Daoy (cell line): ENCODE measurements at places on chromosomes 1 and 21. TPM values are rescaled to one million over a fixed set of nuclear protein-coding genes. Genes with fewer than 3 reads are reported as not detected.
A peak's percentile ranks its signal among the peaks of the same experiment; 100 is the strongest.

The NBPF4 gene
- 0.46 TPM in 1 of 2 replicates, not detected in the other for total RNA-seq

The MSH4 gene
- total RNA-seq = 0.06 and 0.34 TPM in 2 replicates

The KIF26B gene
- 0.39 and 1.1 TPM in 2 replicates for total RNA-seq

The ADAMTS5 gene
- 2.4 and 3.1 TPM in 2 replicates for total RNA-seq

The SIPA1L2 gene
- total RNA-seq = 33.7 and 37.4 TPM in 2 replicates

The KCNE2 gene
- not detected in 2 replicates for total RNA-seq

The COL11A1 gene
- total RNA-seq = not detected in 2 replicates

The HES3 gene
- not detected in 2 replicates for total RNA-seq

- DNase-seq = no peak
Measured at GRCh38 chr1:197806718-197807117, 31.4 kb upstream of the DENND1B start.

GRCh38 chr1:164794356-164794755, 235.4 kb downstream of the PBX1 start:
- peak; percentile 86 for DNase-seq

- no peak for DNase-seq
Measured at GRCh38 chr1:228169345-228169744, 3.7 kb downstream of the IBA57 start.

- DNase-seq = no peak
Measured at GRCh38 chr1:231729544-231729943, 103.0 kb downstream of the DISC1 start.

DNA sequence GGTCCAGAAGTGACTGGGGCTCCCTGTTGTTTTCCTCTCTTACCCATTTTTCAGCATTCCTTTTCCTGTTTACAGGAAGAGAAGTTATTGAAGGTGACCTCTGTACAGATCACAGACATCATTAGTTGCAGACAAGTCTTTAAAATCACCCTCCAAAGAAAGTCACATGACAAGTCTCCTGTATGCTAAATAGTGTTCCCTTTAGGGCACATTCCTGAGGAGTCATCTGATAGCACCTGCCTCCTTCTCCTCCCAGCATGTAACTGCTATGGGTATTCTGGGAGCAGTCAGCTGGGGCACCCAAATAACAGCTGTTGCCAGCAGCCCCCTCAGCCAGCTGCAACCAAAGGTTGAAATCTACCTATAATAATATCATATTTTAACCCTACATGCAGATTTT, 200.6 kb downstream of the PTGER3 start:
- DNase-seq = no peak

GRCh38 chr1:235025422-235025984, 103.1 kb downstream of the TOMM20 start:
- no peak for DNase-seq

GRCh38 chr1:50095716-50096115, 13.0 kb upstream of the ELAVL4 start:
- no peak for DNase-seq

DNA sequence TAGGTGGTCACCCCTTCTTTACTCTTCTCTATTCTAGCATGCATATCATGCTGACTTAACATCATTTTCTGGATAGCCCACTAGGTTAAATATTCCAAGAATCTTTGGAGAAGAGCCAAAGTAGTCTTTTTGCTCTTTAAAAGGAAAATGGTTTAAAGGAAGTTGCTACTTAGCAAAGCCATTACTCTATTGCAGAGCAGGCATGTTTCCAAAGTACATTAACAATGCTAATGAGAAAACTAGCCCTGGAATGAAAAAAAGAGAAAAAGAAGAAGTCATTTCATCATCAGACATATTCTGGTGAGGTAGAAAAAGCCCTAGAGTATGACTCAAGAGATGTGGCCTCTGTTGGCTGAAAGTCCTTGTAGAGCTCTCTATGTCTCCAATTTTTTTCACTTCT, 74.0 kb downstream of the NUF2 start:
- DNase-seq = no peak

GRCh38 chr1:106061586-106062495, 994.6 kb upstream of the PRMT6 start:
- DNase-seq = no peak
